Calu3 (cell line): ENCODE measurements at places on chromosomes 16 and 17. TPM values are rescaled to one million over a fixed set of nuclear protein-coding genes. Genes with fewer than 3 reads are reported as not detected.
A peak's percentile ranks its signal among the peaks of the same experiment; 100 is the strongest.

Gene FN3K
- total RNA-seq, result 13.4 and 15.5 TPM in 2 replicates

Gene CCL15
- 0.42 TPM in 1 of 2 replicates, not detected in the other for total RNA-seq

Gene ZNF624
- total RNA-seq, result 2.3 and 3.3 TPM in 2 replicates

Gene HOXB2
- total RNA-seq, result 24.5 and 32.6 TPM in 2 replicates

Gene PPL
- total RNA-seq, result 75.0 and 104 TPM in 2 replicates

Gene DHRS7C
- total RNA-seq, result not detected in 2 replicates

Gene ACOX1
- 53.1 and 57.3 TPM in 2 replicates for total RNA-seq

Gene HEATR9
- total RNA-seq, result not detected in 2 replicates

Gene OR4D1
- not detected in 2 replicates for total RNA-seq

Gene MSI2
- total RNA-seq, result 66.4 and 69.5 TPM in 2 replicates

Gene CXCL16
- 73.1 and 77.6 TPM in 2 replicates for total RNA-seq

Gene PSME3IP1
- 171 and 177 TPM in 2 replicates for total RNA-seq

Gene TMC7
- total RNA-seq, result 10.1 and 10.8 TPM in 2 replicates

Gene CCDC78
- 10.0 and 12.5 TPM in 2 replicates for total RNA-seq

Gene GAS2L2
- total RNA-seq, result not detected in 2 replicates

- no peak for DNase-seq
Observed at GRCh38 chr17:37273409-37274051, 102.3 kb upstream of the C17orf78 start.

DNA sequence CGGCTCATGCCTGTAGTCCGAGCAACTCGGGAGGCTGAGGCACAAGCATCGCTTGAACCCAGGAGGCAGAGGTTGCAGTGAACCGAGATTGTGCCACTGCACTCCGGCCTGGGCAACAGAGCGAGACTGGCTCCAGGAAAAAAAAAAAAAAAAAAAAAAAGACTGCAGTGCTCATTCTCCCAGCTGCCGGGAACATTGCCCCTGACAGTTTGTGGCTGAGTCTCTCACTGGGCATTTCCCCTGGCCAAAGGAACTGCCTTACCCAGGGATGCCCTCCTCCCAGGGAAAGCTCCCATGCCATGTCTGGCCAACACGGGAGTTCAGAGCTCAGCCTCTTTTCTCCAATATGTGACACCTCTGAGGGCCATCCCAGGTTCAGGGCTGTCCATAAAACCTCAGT is 21.3 kb upstream of the USP10 start:
- DNase-seq, result no peak

DNA sequence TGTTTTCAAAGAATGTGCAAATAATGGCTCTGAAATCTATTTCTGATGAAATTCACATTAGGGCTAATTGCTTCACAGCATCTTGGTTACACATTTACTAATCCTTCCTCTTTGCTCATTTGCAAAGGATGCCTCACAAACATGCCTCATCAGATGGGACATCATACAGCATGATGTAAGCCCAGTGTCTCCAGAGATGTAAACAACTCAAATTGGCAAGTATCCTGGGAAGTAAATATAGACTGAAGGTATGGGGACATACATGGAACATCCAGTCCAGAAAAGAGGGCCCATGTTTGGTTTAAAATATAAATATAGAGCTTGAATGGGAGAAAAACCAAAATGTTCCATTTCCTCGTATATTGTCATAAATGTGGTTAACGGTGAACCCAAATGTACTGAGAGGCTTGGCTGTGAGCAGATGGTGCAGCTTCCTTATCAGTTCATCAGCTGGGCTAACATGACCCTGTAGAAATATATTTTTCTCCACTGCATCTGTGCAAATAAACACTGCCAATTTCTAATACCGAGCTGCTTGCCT is 142.9 kb upstream of the NUDT7 start:
- no peak for DNase-seq

DNA sequence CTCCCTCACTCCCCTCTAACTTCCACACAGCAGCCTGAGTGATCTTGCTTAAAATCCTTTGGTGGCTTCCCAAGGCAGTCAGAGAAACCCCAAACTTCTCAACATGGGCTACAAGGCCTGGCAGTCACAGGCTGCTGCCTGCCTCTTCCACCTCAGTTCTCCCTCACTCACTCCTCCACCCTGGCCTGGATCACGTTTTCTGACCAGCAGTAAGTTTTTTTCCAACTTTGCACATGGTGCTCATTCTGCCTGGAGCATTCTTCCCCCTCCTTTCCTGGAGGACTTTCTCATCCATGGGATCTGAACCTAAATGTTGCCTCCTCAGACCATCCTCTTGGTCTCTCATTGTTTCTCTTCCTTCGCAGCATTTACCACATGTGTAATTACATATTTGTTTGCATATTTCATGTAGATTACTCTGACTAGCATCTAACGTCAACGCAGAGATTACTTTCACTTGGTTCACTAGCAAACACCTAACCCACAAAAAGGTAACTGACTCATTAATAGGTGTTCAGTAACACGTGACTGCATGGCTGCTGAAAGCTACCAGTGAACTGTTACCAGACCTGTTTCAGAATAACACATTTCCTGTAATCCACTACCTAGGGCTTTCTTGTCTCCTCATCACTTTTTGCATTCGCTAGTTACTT is 17.1 kb downstream of the GNA13 start:
- DNase-seq, result no peak

DNA sequence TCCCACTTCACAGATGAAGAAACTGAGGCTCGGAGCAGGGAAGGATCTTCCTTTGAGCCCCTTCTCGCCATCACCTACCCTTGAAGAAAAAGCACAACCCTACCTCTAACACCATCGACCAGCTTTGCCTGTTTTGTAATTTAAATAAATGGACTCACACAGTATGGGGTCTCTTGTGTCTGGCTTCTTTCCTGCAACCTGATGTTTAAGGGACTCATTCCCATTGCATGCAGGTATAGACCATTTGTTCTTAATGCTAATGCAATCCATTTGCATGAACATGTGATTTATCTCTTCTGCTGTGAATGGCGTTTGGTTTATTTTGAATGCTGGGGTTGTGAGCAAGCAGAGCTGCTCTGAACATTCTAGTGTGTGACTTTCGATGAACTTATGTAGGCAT is 150.8 kb upstream of the FOXF1 start:
- DNase-seq, result no peak

GRCh38 chr17:21183468-21183867 is 30.5 kb downstream of the TMEM11 start:
- no peak for DNase-seq

GRCh38 chr16:51762081-51762996 is 611.3 kb upstream of the SALL1 start:
- peak; percentile 86 for DNase-seq

- no peak for DNase-seq
Observed at GRCh38 chr17:45759761-45760160, 24.4 kb upstream of the CRHR1 start.

GRCh38 chr17:57726213-57726790 is 18.8 kb downstream of the CCDC182 start:
- no peak for DNase-seq

- DNase-seq, result peak; percentile 60
Observed at GRCh38 chr16:12089492-12090150, 113.1 kb downstream of the SNX29 start.

DNA sequence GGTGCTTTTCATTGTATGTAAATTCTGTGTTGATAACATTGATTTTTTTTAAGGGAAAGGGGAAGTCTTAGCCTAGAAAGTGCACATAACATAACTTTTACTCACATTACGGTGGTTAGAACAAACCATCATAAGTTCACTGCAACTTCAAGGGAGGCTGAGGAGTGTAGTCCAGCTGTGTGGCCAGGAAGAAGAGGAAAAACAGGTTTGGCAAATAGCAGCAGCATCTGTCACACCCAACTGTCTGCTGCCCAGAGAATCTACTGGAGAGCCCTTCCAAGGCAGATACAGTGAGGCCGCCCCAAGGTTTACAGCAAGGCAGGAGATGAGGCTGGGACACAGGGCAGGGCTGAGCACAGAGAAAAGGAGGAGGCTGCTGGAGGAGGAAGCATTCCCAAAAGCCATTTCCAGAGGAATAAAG is 60.6 kb downstream of the AIPL1 start:
- DNase-seq, result peak; percentile 46

GRCh38 chr17:36877771-36878170 is 59.5 kb upstream of the LHX1 start:
- no peak for DNase-seq

DNA sequence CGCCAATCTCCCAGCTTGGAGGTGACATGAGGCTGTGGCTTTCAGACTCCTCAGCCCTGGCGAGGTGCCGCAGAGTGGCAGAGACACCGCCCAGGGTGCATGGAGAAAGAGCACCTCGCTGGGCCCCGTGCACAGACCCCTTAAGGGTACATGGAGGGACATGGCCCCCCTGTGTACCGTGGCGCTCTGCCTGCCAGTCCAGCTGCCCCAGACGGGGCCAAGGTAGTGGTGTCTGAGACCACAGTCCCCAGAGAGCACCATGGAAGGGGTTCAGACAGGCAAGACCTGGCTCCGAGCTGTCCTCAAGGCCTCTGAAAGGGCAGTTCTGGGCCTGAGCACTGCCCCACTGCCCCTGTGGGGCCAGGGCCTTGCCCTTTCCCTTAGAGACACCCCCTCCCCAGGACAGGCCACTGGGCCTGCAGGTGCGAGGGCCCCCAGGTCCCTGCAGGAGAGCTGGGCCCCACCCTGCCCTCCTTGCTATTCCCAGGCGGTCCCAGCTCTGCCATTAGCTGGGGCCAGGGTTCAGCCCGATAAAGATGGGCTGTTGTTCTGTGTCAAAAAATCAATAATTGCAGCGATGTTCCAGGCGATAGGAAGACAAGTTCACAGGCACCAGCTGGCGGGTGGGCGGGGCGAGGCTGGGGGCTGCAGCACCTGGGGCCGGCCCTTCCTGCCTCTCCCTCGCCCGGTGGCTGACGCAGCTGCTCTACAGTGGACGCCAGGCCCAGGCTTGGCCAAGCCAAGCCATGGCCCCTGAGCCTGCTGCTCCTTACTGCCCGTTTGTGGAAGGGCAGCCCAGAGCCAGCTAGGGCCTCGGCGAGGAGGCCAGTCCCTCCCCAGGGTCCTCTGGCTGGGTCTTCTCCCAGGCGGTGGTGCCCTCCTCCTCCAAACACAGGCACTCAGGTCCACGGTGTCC is 51.7 kb downstream of the ZFPM1 start:
- peak; percentile 44 for DNase-seq
